ENCODE measurements at places on chromosomes 7 and 10. TPM values are rescaled to one million over a fixed set of nuclear protein-coding genes. Genes with fewer than 3 reads are reported as not detected.

METTL27 gene
- 1.9 TPM for total RNA-seq

SPDYE18 gene
- total RNA-seq, result 0.20 TPM

SLC26A3 gene
- not detected for total RNA-seq

TMEM72 gene
- not detected for total RNA-seq

TAS2R5 gene
- total RNA-seq, result 1.6 TPM

GSDME gene
- 39.7 TPM for total RNA-seq

MBLAC1 gene
- total RNA-seq, result 2.3 TPM

TRUB1 gene
- 24.3 TPM for total RNA-seq

ZNF722 gene
- not detected for total RNA-seq

EGR2 gene
- 1.7 TPM for total RNA-seq

RELN gene
- total RNA-seq, result 200 TPM

SLC39A12 gene
- total RNA-seq, result not detected

GOLGA7B gene
- 0.03 TPM for total RNA-seq

GPR15LG gene
- total RNA-seq, result not detected

TRPV5 gene
- total RNA-seq, result not detected

TUBB8 gene
- total RNA-seq, result not detected

CPXM2 gene
- 114 TPM for total RNA-seq
